Femur (tissue), 1 donor: ENCODE measurements at places on chromosomes 6 and 20.

- DNase-seq = no peak
Measured at GRCh38 chr6:10256113-10256690, 158.7 kb downstream of the TFAP2A start.

- peak; percentile 90 for DNase-seq
Measured at GRCh38 chr6:44234101-44235025, 11.0 kb downstream of the SLC29A1 start.

- DNase-seq = peak; percentile 52
Measured at GRCh38 chr20:17749978-17750721, 50.4 kb downstream of the BANF2 start.

DNA sequence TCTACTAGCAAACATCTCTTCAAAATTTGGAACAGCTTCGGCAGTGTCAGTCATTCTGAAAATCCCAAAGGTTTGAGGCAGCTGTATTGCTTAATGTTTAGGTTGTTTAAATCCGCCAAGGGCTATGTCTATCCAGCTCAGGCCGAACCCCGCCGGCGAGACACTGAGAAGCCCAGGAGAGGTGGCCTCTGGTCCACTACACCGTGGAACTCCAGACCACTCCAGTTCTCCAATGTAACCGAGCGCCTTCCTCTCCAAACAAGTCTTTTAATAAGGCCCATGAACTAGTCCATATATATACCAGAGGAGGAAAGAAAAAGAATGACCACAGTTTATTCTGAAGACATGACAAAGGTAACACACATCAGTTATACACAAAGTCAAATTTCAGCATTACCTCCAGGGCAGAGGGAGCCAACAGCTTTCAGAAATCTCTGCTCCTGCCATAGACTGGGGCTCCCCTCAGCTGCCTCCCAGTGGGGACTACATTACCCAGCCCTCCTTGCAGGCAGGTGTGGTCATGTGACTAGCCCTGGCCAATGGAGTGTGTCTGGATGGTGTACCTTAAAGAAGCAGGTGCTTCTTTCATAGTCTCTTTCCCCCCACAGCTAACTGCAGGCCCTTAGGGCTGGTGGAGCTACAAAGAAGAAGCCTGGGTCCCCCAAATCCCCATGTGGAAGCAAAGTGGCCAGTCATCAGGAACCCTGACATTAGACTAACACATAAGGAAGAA is at the start of gene RAMACL:
Gene RAMACL (minus strand): TSS at position 255 of the 733 bp plus-strand sequence. CDS start 201 bp downstream, at position 54.
- no peak for DNase-seq

DNA sequence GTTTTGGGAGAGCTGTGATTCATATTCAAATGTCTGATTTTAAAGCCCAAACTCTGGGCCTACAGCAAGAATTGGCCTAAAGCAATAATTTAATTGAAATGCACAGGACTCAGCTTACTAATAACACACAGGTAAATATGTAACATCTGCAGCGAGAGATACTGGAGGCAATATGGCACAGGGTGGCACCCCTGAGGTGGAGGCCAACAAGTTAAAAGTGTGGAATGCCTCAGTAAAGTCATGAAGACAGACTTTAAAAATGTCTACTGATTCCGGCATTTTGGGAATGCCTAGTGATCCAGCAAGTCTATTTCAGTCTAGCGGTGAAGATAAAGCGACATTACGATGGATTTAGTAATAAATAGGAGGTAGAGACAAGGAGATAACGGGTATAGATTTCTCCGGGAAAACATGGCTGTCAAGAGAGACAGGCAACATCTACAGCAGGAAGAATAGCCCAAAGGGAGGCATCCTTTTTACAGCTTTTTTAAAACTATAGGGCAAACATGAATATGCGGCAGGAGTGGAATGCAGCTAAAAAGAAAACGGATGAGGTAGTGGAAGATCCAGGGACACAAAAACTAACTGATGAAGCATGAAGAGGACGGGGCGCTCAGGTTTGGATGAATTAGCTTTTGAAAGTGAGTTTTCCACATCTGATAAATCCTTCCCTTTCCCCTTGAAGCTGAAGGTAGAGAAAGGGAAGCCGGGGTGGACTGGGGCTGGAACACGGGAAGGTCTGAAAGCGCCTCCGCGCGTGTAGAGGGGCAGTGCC is 1.2 kb downstream of the NANP start:
- no peak for DNase-seq

GRCh38 chr20:34736106-34736735 is 32.1 kb downstream of the TP53INP2 start:
- DNase-seq = no peak

GRCh38 chr20:8601542-8601912 is 467.4 kb upstream of the PLCB4 start:
- DNase-seq = no peak

GRCh38 chr6:134491477-134491876 is 173.6 kb upstream of the SGK1 start:
- DNase-seq = no peak

GRCh38 chr6:2857580-2858337 is 16.1 kb upstream of the SERPINB1 start:
- DNase-seq = peak; percentile 80
